ENCODE measurements at places on chromosomes 13 and 19. TPM values are rescaled to one million over a fixed set of nuclear protein-coding genes. Genes with fewer than 3 reads are reported as not detected.

DNA sequence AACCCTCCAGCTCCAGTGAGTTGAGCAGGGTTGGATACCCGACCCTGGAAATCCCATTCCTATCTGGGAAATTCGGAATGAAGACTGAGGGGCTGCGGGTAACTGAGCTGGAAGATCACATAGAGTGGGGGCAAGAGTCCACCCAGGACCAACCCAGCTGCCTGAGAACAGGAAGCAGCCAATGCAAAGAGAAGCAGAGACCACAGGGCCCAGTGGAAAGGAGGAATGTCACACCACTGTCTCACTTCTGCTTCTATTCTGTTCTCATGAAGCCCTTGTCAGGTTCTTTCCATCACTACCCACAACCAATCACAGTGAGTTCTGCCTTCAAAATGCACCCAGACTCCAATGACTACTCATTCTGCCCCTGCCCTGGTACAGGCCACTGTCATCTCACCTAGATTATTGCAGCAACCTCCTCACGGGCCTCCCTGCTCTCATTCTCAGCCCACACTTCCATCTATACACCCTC is 15.3 kb downstream of the DYRK1B start:
- DNase-seq, result no peak

Gene ZSWIM9
- 7.6 TPM for total RNA-seq

Gene PGLYRP2
- not detected for total RNA-seq

GRCh38 chr19:33727331-33727998 is 69.2 kb upstream of the KCTD15 start:
- DNase-seq, result no peak

Gene KLK15
- not detected for total RNA-seq

Gene IFNL1
- not detected for total RNA-seq
